ENCODE measurements at places on chromosomes 2 and 18. TPM values are rescaled to one million over a fixed set of nuclear protein-coding genes. Genes with fewer than 3 reads are reported as not detected.

The SERPINB11 gene
- total RNA-seq, result not detected

The ZNF521 gene
- 11.6 TPM for total RNA-seq

The MAP3K19 gene
- total RNA-seq, result not detected

DNA sequence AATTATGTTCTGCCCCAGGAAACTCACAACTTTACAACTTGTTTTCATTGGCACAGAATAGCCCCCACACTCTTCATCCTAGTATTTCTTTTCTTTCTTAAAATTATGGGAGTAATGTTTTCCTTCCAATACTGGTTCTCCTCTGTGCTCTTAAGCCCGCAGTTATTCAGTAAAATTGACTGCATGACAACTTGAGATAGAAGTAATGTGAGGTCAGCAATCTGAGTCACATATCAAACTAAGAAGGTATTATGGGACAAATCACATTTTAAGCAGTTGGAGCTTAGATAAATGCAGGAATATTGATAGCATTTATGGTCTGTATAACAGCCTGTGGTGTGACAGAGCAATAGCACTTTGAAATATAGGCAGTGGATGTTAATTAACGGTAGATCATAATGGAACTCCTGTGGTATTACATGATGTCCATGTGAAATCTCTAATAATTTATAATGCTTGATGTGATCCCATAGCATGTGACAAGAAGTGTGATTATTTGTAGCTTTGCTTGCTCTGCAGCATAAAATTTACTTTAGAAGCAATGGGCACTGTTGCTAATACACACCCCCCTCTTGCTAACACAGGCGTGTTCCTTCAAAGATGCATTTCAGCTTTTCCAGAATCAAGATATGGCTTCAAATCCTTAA lies 351.4 kb upstream of the CDH20 start:
- DNase-seq, result no peak

DNA sequence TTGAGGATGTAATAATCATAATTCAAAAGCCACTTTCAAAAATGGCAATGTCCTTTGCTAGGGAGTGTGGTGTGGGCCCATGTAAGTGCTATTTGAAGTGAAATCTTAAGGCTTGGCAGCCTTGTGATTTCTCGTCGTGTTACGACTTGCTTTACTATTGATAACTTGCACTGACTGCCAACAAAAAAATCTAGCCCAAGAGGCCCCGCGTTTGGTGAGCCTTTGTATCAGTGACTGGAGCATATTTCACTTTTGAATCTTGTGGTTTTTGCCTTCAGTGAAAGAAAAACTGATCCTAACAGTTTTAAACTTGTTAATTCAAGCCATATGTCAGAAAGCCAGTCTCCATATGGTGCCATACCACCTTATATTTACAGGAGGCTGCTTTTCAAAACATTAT lies 248.0 kb downstream of the TMEM182 start:
- no peak for DNase-seq

DNA sequence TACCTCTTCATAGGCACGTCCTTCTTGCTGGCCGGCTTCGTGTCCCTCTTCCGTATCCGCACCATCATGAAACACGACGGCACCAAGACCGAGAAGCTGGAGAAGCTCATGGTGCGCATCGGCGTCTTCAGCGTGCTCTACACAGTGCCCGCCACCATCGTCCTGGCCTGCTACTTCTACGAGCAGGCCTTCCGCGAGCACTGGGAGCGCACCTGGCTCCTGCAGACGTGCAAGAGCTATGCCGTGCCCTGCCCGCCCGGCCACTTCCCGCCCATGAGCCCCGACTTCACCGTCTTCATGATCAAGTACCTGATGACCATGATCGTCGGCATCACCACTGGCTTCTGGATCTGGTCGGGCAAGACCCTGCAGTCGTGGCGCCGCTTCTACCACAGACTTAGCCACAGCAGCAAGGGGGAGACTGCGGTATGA lies 2.3 kb downstream of the FZD7 start:
- no peak for DNase-seq

GRCh38 chr2:162265666-162266459 lies 22.6 kb upstream of the FAP start:
- DNase-seq, result no peak
